Caco-2 (cell line): ENCODE measurements at places on chromosomes 12 and 14.

- DNase-seq, result no peak
Measured at GRCh38 chr12:23139026-23139425, 514.1 kb downstream of the ETNK1 start.

DNA sequence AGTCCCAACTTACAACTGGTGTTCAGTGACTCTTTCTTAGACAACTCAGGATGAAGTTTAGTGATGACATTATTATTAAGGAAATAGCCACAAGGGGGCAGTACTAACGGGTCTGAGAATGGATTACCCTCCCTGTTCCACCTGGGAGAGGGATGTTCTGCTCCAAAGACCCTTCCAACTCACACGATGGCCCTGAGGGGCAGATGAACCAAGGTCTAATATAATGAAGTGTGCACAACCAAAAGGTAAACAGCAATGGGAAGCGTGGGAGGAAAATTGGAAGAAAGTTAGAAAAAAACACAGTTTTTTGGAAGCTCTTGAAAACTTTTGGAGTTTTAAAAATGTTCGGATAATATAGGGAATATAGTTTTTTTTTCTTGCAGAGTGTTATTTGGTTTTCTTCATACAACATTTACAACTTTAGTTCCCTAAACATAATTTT is 24.0 kb downstream of the FGF6 start:
- no peak for DNase-seq

- DNase-seq, result no peak
Measured at GRCh38 chr12:8828257-8829124, 6.1 kb downstream of the A2ML1 start.

DNA sequence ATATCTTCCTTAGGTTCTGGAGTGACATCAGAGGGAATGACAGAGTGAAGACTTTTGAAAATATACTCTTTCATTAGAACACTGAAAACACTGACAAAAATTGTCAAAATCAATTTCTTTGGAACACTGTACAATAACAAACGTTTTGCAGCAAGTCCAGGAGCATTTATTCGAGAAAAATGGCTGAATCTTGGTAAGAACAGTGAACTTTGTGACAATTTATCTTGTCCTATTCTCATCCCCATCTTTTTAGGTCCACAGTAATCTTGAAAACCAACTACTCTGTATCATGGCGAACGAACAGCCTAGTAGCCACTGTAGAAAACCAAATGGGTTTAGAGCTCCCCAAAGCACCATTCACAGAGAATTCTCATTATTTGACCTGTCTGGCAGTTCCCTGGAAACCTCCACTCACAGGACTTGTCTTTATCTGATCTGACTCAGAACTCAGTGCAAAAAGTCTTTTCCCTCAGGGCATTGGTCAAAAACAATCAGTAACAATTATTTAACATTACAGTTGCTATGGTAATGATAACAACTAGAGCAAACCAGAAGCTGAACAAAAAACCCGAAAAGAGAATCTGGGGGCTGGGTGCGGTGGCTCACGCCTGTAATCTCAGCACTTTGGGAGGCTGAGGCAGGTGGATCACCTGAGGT is 20.3 kb upstream of the PPP2R5E start:
- DNase-seq, result peak; percentile 36

DNA sequence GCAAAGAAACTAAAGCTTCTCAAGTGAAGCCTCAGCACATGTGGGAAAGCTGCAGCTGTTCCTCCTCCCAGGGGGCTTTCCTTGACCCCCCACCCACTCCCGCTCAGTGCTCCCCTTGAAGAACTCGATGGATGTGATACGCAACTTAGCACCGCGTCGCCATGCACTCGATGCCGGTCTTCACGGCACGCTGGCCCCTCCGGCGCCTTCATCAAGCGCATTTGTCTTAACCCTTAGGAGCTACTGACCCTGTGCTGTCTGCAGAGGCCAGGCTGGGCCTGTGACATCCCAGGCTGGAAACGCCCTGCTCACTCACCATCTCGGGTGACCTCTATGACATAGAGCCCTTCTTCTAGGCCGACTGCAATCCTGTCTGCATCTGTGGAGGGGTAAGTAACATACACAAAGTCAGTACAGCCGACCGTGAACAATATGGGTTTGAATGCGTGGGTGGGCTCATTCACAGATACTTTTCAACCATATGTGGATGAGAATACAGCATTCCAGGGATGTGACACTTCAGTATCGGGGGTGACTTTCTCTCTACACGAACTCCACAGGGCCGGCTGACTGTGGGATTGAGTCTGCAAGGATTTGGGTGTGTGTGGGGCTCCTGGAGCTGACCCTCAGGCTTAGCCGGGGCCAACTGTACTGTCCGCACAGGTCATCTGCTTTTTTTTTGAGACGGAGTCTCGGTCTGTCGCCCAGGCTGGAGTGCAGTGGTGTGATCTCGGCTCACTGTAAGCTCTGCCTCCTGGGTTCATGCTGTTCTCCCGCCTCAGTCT is 23.1 kb downstream of the AMN start:
- no peak for DNase-seq

DNA sequence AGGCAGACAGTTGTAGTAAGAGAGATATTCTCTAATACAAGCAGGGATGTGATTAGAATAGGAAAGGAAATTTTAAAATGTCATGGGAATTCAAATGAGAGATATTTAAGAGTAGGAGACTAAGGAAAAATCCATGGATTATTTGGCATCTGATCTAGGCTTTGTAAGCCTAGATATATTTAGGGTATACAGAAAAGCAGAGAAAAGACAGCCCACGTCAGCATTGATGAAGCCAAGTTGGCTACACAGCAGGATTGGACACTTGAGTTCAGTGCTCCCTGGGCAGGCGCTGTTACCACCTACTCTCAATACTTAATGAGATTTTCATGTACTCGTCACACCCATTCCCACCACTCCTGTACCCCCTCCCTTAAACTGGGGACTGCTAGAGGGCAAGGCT is 1.7 kb upstream of the KCNJ8 start:
- DNase-seq, result no peak

GRCh38 chr12:126899926-126900792 is 1366.8 kb upstream of the TMEM132C start:
- no peak for DNase-seq

- DNase-seq, result peak; percentile 2
Measured at GRCh38 chr14:26719514-26719913, 121.7 kb upstream of the NOVA1 start.

DNA sequence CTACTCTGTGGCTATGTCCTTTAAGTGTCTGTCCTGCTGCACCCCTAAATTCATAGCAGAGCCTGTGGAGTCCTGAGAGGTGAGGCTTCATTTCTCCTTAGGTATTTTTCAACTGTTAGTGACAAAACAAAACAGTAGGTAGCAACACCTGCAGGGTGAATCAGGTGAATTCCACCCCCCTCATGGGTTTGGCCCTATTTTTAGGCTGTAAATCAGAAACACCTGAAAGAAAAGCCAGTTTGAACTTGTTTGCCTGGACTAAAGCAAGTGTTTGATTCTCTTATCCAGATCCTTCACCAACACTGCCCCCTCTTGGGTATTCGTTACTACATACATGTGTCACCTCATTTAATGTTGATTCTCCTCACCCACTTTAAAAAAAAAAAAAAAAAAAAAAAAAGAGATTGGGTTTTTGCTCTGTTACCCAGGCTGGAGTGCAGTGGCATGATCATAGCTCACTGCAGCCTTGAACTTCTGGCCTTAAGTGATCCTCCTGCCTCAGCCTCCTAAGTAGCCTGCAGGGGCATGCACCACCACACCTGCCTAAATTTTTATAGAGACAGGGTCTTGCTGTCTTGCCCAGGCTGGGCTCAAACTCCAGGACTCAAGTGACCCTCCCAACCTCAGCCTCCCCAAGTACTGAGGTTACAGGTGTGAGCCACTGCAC is 10.3 kb downstream of the TBPL2 start:
- DNase-seq, result peak; percentile 49

GRCh38 chr12:40178701-40179100 is 46.1 kb upstream of the LRRK2 start:
- DNase-seq, result no peak
